ENCODE measurements at places on chromosomes 11 and 22.

- no peak for DNase-seq
These were observed 9.2 kb upstream of the TSKU start for GRCh38 chr11:76773921-76774361.

DNA sequence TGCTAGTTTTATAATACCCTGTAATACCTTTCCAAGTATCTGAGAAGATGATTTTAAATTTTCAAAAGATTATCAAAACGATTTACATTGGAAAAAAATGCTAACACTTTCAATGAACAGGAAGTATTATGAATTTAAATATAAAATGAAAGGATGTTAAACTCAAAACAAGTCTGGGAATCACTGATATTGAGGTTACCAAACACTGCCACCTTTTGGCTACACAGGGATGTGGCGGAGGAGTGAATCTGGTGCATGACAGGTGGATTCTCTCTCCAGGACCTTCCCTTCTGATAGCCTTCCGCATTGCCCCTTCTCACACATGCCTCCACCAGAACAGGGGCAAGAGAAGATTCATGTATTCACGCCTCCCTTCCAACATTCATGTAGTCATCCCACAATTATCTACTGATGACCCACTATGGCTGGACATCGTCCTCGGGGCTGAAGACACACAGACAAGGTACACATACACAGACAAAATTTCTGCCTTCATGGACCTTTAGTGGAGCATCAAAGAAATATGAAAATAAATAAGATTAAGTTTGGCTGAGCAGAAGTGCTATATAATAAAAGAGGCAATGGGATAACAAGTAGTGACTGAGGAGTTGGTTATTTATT, 34.7 kb downstream of the ATG16L2 start:
- DNase-seq, result peak; percentile 15

DNA sequence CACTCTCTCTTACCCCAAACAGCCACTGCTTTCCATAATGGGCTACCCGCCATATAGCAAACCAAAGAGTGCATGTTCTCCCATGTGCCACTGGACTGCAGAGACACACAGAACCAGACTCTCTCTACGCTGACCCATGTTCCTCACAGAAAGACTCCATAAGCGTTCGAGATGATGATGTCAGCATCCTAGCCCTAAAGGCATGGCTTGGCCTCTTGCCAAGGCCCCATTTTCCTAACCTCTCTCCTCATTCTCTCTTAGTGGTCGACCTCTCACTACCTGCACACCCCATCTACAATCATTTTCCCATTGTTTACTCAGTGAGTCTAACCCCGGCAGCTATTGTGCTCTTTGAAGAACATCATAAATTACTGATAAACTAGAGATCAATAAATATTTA, 4.9 kb downstream of the NDUFC2 start:
- DNase-seq, result no peak

DNA sequence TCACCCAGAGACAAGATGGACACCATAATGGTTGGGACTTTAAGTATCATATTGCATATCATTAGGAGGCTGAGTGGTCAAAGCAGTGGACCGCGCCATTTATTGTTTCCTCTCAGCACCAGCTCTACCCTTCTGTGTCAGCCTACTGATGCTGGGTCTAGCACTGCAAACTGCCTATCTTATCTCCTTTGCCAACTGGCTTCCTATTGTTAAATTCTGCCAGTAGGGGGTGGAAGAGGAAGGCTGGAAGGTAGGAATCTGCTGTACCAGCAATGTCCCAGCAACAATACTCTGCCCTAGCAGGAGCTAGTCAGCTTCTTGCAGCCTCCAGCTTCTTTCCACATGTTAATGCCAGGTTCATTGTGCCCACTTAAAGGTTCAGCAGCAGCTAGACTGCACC, 367.1 kb upstream of the PDGFD start:
- no peak for DNase-seq

DNA sequence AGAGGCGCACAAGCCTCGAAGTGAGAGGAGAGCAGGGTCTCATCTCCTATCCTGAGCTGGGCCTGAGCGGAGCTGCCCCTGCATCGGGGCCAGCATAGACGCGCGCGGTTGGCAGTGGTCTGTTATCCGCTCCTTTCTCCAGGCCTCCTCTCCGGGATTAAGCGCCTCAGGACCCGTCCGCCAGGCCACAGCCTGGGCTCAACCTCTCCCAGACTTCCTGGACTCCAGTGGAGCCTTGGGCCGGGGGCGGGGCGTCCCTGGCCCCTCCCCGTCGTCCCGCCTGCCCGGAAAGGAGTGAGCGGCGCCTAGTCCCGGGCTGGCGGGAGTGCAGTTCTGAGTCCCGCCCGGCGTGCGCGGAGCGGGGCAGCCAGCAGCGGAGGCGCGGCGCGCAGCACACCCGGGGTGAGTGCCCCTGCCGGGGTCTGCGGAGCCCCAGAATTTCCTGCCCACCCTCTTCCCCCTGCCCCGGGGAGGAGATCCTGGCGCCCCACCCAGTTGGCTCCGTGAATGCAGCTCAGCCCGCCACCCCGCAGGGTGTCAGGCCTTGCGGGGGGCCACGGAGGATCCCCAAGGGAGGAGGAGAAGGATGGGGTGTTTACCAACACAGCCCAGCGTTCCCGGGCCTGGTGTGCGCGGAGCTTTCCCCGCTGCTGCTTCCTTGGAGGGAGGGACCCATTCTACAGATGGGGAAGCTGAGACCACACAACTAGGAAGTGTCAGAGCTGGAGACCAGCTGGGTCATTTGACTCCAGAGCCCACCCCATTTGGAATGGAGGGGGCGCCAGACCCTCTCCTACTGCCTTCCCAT, at the start of gene TCIRG1:
TCIRG1 (plus strand) TSS at position 308 of the 808 bp plus-strand sequence. CDS start 2,247 bp downstream, outside the sequence.
- DNase-seq, result peak; percentile 22

GRCh38 chr22:40463017-40463631, 92.7 kb downstream of the SGSM3 start:
- no peak for DNase-seq

- DNase-seq, result no peak
These were observed 247.3 kb downstream of the MN1 start for GRCh38 chr22:27554106-27554811.

DNA sequence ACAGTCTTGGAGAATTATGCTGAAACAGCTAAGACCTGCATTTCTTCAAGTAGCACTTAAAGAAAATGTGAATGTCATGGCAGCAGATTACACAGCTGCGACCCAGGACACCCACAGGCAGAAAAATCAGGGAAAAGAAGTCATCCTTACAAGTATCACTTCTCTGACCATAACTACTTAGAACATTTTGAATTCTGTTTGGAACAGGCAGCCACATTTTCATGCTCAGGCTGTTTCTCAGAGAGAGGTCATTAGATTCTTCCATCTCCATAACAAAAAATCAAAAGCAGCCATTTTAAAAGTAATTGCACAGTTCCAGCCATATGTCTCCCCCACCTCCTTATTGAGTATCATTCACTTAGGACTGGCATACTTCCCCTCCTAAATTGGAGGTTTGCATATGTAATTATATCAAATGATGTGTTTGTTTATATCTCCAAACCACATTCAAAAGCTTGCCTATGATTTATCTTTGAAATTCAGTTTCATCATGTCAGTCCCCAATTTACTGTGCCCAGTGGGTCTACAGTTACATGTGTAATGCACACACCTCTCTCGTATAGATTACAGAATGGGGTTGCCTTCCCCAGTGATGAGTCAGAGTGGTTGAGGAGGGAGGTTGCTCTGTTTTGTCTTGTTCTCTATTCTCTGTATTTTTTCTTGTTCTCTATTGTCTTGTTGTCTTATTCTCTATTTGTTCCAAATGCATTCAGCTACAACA, 276.5 kb upstream of the MTNR1B start:
- DNase-seq, result no peak

DNA sequence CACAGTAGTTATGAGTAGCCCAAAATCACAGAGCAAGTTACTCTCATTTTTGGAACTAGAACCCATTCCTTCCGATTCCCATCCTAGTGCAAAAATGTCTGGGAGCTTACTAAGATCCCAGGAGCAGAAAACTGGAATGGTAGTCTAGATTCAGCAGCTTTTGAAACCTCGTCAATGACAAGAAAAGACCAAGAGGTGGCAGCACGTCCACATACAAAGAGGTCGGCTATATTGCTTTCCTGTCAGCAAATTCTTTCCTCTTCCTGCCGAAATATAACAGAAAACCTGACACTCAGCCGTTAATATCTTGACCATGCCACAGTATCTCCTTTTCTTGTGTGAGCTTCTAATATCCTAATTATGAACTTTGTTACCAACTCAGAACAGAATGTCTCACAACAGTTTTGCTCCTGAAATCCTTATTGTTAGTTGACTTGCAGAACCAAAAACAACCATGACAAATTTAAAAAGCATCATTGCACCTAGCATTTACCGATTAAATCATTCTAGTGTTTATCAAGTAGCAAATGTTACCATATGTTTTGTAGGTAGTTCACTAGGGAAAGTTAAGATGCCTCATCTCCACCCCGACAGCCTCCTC, 92.8 kb upstream of the OR9G4 start:
- DNase-seq, result no peak

DNA sequence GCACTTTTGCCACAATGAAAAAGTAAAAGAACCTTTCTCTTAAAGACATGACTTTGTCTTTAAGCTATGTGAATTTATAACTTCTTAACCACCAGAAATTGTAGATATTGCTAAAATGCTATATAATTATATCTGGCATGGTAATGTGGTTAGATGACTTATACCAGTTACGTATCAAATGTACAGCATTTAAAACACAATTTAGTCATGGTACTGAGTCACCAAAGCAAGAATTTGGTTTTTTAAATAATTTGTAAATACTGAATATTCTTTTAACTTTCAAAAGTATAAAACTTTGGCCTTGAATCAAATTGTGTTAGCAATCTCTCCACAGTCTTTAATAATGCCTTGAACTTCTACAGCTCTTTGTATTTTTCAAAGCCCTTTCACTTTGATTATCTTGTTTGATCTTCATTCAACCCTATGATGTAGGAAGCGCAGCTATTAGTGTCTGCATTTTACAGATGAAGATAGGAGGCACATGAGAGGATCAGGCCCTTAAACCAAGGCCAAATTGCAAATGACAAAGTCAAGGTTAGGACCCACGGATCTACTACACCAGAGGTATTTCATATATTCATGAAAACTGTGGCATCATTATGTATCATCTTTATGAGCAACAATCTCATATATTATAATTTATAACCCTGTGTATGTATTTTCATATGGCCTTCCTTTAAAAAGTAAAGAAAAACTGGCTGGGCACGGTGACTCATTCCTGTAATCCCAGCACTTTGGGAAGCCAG, 4.4 kb upstream of the SYTL2 start:
- no peak for DNase-seq

DNA sequence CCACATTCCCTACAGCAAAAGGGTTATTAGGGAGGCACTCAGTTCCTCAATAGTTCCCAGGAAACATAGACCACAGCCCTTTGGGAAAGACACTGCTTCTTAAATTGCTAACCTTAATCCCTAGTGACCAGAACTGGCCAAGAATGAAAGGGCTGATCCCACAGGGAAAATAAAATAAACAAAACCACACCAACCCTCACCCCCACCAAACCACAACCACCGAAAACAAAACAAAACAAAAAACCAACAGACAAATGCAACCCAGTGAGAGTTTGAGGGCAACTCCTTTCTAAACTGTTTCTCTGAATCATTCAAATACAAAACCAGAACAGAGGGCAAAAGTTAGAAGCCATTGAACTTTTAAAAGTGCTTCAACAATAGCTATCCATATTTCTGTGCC, 57.2 kb downstream of the NAV2 start:
- DNase-seq, result no peak

DNA sequence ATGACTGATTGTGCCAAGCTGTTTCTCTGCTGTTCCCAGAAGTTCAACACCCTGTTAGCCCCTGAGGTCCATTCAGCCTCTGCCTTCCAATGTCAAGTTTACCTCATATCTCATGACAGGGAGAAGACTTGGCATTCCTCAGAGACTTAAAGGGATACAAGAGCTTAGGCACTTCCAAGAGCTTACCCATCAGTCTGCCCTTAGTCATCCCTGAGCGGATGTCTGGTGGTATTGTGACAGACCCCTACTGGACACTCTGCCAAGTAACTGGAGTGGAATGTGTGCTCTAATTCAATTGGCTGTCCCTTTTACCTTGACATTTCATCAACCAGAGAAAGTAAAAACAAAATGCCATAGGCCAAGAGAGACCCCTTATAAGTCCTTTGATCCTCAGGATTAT, 151.5 kb downstream of the AASDHPPT start:
- no peak for DNase-seq

DNA sequence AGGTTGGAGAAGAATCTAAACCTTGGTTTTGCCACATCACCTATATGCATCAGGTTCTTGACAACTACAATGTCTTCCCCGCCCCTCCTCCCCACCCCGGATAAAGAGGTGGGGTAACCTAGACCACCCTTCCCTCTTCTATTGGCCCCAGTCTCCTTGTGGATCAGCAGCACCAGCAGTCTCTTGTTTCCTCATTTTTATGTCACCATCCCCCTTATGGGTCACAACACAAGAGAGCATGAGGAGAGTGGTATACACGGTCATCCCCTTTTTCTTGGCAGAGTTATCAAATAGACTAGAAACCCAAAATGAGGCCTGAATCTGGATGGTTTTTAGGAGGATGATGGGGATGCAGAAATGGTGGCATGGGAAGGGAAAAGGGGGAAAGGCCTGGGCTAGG, 1.2 kb downstream of the MS4A4E start:
- no peak for DNase-seq

- no peak for DNase-seq
These were observed 31.3 kb downstream of the JAM3 start for GRCh38 chr11:134100171-134100570.

DNA sequence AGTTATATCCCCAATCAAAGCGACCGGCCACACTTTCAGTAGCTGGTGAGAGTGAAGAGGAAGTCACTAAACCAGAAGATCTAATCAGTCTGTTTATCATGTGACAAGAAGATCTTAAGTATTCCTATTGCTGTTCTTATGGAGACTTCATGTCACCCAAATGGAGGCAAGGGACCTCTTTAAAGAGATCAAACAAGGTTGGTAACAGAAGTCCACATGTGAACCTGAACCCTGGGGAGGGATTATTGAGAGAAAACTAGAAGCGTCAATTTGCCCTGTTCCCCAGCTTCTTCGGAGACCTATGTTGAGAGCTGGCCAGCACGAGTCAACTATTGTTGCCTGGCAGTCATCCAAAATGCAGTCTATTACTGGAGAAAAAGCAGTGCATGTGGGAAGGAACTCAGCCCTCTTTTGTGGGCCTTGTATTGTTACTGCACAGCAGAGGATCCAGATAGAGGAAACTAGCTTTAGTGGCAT, 76.9 kb upstream of the CTSC start:
- DNase-seq, result no peak
